Cortex of kidney (tissue), 1 donor: ENCODE measurements at places on chromosomes 12 and 14.

DNA sequence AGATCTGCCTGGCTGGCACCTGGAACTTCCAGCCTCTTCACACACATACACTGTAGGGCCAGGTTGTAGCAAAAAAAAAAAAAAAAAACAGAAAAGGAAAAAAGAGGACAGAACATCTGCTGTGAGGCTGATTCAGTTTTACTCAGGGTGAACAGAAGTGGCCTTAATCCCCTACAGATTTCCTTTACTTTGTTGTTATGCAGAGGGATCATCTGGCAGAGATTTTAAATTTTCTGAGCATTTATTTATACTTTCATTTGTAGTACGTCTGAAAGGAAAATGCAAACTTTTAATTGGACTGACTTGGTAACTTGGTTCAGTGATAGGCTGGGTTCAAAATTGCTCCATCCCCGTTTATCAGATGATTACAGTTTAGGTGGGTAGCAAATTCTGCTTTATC lies 50.8 kb upstream of the PRICKLE1 start:
- DNase-seq = no peak

DNA sequence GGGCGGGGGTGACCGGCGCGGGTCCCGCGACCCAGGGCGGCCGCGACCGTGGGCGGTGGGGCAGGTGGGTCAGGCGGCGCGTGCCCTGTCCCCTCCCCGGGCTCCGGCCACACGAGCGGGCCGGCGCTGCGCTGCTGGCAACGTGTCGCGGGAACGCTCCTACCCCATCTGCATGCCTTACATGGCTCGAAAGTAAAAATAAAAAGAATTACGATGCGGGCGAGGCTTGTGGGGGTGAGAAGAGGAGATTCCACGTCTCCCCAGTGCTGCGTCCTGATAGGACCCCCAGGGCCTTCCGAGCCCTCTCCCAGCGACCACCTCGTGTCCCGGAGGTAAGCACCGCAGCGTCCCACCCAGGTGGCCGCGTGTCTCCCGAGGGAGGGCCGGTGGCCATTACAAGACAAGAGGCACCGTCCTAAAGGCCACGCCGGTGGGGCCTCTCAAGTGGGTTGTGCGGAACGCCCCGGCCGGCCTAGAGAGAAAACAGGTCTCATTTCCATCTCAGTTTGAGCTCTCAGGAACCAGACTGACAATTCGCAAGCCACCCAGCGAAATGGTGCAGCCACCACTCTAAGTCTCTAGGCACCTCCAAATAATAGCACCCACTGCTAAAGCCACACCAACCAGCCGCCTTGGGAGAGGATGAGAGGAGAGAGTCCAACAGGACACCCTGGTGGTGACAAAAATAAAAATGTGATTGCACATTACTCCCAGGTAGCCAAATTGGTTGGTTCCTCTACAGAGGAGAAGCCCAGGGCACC lies 612 bp upstream of the FOXN3 start:
- DNase-seq = no peak

- no peak for DNase-seq
These were observed 76.1 kb downstream of the SAMD4A start for GRCh38 chr14:54642801-54643695.

GRCh38 chr12:19763488-19763887 lies 324.2 kb downstream of the AEBP2 start:
- DNase-seq = no peak

DNA sequence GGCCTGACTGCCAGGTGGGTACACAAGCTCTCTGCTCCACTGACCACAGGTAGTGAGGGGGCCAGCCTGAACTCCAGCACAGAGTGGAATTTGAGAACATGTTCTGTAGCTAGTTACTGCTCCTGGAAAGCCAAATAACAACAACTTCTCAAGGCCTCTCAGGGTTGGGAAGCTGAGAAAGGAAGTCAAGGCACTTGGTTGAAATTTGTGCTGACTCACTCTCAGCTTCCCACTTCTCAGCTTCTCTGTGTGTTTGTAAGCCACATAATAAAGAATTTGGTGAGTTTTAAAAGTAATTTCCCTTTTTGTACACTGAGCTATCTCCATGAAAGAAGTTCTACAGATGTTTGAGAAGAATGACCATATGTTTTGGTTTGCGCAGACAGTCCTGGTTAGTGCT lies 234.9 kb downstream of the KTN1 start:
- no peak for DNase-seq

GRCh38 chr12:132491138-132491663 lies 1.2 kb downstream of the FBRSL1 start:
- DNase-seq = no peak

DNA sequence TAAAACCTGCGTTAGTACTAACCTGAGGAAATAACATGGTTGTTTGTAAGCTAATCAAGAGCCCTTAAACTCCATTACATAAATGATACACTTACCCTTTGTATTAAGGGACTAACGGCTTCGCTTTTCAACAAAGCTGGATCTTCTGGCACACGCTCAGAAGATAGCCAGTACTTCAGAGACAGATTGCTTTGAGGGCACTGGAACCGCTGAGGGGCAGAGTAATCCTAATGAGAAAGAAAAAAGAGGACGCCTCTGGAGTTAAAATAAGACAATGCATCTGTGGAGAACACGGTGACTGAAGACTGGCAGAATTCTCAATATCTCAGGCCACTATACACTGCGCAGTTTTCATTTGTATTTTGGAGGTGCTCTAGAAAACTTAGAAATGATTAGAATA lies 1.5 kb upstream of the KTN1 start:
- DNase-seq = no peak

DNA sequence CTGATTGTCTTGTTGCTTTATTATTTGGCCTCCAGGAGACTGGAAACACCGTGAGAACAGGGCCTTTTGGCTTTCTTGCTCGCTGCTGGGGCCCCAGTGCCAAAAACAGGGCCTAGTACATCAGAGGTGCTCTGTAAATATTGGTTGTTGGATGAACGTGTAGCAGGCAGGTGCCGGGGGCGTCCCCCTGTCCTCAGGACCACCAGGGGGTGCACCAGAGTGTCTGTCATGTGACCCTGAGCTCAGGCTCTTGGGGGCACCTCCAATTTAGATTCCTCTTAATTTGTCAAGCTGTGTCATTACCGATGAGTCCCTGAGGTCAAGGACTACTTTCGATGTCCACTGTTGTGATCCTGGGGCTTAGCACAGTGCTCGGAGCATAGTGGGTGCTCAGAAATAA lies 87.1 kb downstream of the ACACB start:
- no peak for DNase-seq

GRCh38 chr12:96140174-96140573 lies 54.0 kb upstream of the ELK3 start:
- DNase-seq = no peak

GRCh38 chr12:116827432-116827831 lies 53.8 kb downstream of the HRK start:
- no peak for DNase-seq

GRCh38 chr12:51218607-51219161 lies 822 bp upstream of the POU6F1 start:
- no peak for DNase-seq

GRCh38 chr14:40365305-40365704 lies 933.1 kb upstream of the FBXO33 start:
- DNase-seq = no peak

DNA sequence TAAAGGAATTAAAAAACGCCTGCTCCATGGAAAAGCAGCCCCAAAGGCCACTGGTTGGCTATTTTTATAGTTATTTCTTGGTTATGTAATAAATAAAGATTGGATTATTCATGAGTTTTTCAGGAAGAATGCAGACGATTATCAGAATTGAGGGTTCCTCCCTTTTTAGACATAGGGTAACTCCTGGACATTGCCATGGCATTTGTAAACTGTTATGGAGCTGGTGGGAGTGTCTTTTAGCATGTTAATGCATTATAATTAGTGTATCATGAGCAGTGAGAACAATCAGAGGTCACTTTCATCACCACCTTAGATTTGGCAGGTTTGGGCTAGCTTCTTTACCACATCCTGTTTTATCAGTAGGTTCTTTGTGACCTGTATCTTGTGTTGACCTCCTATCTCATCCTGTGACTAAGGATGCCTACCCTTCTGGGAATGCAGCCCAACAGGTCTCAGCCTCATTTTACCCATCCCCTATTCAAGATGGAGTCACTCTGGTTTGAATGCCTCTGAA lies 728.7 kb downstream of the GALC start:
- no peak for DNase-seq

DNA sequence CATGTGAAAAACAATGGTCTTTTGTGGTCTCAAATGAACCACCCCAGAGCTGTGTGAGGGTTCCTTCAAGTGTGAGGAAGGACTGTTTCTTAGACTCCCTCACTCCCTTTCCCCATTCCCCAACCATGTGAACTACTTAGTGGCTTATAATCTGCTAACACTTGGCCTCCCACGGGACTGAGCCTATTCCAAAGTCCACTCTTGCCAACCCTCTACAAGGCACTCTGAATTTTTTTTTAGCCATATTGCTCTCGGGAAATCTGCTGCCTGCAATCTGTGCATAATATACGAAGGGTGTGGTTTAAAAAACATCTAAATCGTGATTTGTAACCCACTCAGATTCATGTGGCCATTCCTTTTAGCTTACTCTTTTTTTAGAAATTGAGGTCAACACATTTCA lies 2.6 kb downstream of the SVOP start:
- no peak for DNase-seq

DNA sequence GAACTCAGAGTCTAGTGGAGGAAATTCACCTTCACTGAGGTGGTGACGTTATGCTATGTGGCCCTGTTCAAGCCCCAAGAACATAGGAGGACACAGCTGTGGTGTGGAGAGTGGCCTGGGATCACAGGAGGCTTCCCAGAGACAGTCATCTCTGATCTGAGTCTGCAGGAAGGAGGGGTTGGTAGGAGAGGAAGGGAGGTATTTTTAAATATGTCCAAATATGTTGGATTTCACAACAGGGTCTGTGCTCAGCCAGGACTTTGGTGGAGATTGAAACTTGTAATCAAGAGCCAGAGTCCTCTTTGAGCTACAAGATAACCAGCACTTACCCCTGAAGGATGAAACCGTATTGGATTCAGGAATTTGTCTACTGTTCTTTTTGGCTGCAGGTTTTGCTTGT lies 26.4 kb upstream of the MED13L start:
- DNase-seq = no peak

GRCh38 chr12:106213662-106214061 lies 34.2 kb downstream of the CKAP4 start:
- DNase-seq = no peak

- no peak for DNase-seq
These were observed 204.0 kb upstream of the AVPR1A start for GRCh38 chr12:63354969-63355368.

DNA sequence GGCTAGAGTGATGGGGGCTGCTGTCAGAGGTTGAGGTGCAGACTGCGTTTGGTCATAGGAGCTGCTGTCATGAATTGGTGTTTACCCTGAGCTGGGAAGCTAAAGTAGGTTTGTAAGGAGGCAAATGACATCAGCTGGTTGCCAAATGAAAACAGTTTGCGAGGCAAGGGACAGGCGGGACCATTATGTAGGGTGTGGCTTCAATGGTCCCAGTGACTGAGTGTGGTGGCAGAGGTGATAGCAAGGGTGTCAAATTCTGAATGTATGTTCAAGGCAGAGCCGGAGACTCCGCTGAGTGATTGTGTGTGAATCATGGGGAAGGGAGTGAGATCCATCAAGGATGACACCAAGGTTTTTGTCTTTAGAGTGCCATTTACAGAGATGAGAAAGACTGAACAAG lies 359.5 kb downstream of the VRK1 start:
- DNase-seq = no peak

DNA sequence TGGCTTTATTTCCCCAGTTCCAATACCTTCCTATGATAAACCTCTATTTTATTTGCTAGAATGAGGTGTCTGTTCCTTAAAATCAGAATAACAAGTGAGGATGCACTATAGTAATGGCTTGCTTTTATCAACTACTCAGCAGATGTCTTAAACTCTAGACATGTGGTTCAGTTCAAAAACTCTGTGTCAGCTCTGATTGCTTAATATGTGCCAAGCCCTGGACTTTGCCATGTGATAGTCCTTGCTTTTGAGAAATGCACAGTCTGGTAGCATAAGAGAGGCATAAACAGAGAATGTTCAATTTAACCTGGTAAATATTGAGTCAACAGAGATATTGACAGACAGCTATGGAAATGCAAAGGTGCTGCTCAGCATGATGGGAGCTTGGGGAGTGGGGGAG lies 254.8 kb downstream of the PDZRN4 start:
- DNase-seq = no peak

DNA sequence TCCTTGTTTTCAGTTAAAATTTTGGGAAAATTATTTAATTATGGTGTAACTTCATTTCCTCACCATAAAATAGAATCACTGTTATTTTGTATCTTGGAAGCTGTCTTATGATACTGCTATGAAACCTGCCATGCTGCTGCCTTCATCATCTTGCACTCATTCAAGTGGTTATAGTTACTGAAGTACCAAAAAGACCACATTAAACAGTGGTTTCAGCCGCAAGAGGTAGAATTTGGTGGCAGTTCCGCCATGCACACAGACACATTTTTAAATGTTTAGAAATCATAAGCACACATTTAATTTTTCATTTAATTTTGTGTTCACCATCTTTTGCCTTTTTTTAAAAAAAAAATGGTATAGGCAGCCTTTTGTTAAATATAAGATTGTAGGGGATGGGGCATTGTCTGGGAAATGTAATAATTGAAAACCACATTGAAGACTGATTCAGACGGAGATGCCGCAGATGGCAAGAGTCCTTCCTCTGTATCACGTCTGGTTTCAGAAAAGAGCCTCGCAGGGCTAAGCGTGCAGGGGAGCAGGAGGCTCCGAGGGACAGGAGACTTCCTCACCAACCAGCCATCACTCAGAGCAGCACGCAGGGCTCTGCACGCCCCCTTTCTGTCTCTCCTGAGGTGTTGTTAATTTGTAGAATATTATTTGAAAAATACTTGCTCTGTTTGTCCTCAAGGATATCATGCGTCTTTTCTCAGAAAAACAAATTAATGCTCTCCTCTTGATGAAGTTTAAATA lies 115.2 kb upstream of the PELI2 start:
- no peak for DNase-seq

GRCh38 chr12:67592228-67593011 lies 56.1 kb upstream of the DYRK2 start:
- no peak for DNase-seq

DNA sequence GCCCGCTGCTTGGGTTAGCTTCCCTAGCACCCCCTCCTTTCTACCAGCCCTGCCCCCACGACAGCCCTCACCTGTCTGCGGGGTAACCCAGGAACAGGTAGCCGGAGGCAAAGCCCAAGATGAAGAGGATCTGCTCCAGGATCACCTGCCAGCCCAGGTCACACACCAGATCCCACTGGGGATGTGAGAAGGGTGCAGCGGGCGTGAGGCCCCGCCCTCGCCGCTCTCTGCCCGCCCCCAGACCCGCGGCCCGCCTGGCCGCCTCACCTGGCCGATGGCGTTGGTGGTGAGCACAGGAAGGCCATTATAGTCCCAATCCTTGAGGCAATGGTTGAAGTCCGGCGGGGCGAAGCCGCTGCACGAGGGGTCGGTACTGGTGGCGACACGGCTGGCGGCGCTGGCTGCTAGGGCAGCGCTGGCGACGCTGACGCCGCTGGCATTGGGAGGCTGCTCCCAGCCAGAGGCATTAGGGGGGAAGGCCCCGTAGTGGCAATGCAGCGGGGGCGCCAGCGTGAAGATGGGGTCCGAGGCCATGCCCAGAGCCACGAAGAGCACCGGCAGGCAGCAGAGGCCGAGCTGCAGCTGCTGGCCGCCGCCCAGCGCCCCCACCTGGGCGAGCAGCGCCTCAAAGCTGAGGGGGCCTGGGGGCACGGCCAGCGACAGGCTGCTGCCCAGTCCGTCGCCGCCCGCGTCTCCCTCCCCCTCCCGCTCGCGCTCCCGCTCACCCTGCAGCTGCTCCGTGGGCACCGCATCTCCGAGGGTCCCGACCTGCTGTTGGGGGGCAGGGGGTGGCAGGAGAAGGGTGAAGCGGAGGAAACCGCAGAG lies 794 bp downstream of the SLC22A17 start:
- DNase-seq = no peak

GRCh38 chr12:122975790-122976647 lies 975 bp downstream of the OGFOD2 start:
- DNase-seq = no peak
